ENCODE measurements at places on chromosomes 6 and 20.

- no peak for DNase-seq
These were observed 64.0 kb upstream of the APCDD1L start for GRCh38 chr20:58579069-58579818.

DNA sequence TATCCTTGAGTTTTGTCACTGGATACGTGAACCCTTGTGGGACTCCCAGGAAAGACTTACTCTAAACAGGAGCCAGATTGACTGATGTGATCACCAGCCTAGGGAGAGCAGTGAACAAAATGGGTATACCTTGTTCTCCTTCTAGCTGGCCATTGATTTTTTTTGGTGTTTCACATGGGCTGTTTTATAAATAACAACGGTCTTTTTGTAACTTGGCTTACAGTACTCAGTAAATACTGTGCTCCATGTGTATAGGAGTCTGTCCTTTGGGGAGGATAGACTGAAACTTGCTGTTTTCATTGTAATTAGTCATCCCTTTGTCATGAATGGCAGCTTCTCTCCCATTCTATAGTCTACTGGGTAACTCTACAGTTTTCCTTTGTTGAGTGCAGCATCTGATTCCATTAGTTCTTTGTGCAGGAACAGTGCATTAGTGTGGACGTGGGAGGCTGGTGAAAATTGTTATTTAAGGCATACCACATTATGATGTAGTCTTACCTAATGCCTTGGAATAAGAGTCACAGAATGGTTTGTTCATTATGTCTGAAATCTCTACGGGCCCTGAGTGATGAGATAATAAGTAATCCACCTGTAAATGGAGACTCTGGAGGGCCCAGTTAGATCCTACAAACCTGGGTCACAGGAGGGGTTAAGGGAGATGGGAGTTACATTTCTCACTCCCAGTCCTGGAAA is 89.5 kb downstream of the TIAM2 start:
- DNase-seq = no peak

GRCh38 chr6:155165029-155165710 is 98.6 kb upstream of the CLDN20 start:
- no peak for DNase-seq

GRCh38 chr6:44080561-44081521 is 46.4 kb downstream of the MRPL14 start:
- no peak for DNase-seq
